CD4-positive, alpha-beta T cell treated with Interleukin-4 for 1 hour (primary cell): ENCODE measurements at places on chromosomes 7 and 10.
A peak's percentile ranks its signal among the peaks of the same experiment; 100 is the strongest.

DNA sequence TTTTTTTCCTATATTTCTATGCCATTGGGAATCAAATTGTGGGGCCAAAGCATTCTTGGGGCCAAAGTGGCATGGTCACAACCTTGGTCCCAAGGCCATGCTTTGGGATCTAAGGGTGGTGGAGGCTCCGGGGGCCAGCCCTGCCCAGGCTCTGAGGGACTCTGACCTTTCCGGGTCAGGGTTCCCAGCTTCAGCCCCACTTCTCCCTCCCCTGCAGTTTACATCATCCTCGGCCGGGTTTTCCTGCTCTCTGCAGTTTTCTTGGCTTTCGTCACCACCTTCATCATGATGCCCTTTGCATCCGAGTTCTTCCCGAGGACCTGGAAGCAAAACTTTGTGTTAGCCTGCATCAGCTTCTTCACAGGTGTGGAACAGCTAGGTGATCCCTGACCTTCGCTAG, 8.5 kb downstream of the TMEM225B start:
- DNase-seq: no peak

DNA sequence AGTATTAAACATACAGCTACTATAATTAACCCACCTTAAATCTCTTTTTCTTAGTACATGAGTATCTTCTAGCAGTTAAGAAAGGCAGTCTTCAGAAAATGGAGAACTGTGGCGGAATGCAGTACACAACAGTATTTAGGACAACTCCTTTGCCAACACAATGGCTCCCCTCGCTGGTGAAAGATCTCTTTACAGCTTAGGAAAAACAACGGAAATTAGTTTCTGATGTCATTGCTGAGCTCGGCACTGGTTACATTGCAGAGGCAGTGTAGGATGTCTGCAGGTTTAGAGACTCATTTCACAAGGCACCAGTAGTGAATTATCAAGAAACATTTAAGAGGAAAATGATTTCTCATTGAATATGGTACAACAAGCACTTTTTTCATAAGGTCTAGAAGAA, 43.4 kb downstream of the GLRX3 start:
- no peak for DNase-seq

- DNase-seq: no peak
Measured at GRCh38 chr10:10471758-10472157, 545.9 kb upstream of the CELF2 start.

- no peak for DNase-seq
Measured at GRCh38 chr10:33046792-33047191, 88.8 kb upstream of the ITGB1 start.

DNA sequence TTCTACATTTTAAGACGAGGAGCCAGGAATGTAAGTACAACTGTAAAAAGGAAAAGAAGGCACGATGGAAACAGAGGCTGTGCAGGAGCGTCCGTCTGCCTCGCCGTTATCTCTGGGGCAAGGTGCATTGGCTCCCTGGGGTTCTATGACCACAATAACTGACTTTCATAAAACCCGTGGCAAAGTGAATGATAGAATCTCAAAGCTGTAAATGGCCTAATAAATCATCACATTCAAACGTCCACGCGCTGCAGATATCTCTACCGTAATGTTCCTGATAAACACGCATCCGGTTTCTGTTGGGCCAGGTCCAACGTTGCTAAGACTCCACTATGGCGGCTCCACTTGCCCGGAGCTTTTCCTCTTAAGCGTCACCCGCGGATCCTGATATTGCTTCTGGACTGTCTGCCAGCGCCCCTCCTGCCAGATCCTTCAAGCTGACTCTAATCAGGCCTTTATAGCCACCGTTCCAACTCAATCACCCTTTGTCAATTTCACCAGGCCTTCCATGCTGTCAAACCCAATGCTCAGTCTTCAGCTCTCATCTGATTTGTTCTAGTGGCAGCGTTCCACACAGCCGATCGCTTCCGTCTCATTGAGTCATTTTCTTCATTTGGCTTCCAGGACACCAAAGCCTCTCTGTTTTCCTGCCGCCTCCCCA, 265.6 kb upstream of the FOXK1 start:
- DNase-seq: no peak

- DNase-seq: no peak
Measured at GRCh38 chr10:95588025-95588424, 26.9 kb upstream of the SORBS1 start.

- DNase-seq: no peak
Measured at GRCh38 chr7:30785786-30786185, 14.6 kb downstream of the MINDY4 start.

GRCh38 chr7:3282457-3282856, 18.6 kb upstream of the SDK1 start:
- no peak for DNase-seq

GRCh38 chr7:41566581-41566980, 136.3 kb downstream of the INHBA start:
- no peak for DNase-seq

DNA sequence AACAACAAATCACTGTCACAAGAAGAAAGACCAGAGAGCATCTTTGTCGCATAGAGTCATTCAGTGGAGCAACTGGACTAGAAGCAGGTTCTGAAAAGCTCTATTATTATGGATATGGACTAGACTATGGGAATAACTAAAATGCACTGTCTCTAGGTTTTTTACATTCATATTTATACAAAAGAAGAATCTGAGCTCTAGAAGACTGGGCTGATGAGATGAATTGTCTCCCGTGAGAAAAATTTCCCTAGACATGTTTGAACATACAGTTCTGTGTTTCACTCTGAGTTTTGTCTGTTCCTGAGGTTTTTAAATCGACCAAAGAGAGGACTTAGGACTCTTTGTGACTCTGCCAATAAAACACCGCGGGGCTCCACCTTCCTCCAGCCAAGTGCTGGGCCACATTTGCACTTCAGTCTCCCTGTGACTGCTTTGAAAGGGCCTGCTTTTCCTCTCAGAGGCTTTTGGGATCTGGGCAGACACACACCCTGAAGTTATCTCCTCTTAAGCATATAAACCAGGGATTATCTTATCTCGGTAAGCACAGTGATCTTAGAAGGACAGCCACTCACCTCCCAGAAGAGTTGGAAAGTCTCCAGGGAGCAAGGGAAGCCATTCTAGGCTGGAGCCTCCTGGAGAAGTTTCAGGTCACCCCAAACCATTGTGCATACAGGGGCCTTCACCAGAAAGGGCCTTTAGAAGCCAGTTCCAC, 101.0 kb upstream of the JCAD start:
- no peak for DNase-seq

- DNase-seq: no peak
Measured at GRCh38 chr10:90363799-90364483, 493.9 kb downstream of the HTR7 start.

GRCh38 chr10:60427709-60428386, 38.2 kb upstream of the ANK3 start:
- no peak for DNase-seq

GRCh38 chr10:78361031-78361430, 327.4 kb downstream of the RPS24 start:
- no peak for DNase-seq

DNA sequence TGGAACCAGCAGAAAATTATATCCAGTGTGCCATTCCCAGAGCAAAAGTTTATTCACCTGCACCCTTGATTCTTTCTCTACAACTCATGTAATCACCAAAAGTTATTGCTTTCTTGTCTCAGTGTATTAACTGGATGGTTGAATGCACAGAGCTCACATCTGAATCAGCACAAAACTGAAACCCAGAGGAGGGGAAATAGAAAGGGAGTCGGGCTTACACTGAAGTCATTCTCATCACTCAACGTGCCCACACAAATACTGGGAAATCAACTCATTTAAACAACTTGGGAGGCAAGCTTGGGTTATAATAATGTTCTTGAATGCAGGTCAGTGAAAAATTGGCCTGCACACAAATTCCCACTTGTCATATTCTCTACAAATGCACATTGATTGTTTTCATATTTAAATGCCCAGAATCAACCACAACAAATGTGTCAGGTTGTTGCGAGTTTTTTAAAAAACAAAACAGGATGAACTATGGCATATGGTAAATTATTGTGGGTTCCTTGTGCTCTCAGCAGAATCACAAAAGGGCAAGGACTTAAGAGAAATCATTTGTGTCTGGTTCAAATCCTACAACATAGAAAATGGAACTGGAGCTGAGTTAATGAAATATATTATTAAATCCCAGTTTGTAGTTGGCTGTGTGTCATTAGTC, 125.9 kb upstream of the NOBOX start:
- DNase-seq: no peak

- DNase-seq: no peak
Measured at GRCh38 chr7:3592401-3593134, 291.5 kb downstream of the SDK1 start.

GRCh38 chr10:83957168-83957947, 182.0 kb upstream of the GHITM start:
- DNase-seq: no peak

GRCh38 chr7:149666360-149666945, 106.9 kb downstream of the ZNF467 start:
- DNase-seq: no peak

DNA sequence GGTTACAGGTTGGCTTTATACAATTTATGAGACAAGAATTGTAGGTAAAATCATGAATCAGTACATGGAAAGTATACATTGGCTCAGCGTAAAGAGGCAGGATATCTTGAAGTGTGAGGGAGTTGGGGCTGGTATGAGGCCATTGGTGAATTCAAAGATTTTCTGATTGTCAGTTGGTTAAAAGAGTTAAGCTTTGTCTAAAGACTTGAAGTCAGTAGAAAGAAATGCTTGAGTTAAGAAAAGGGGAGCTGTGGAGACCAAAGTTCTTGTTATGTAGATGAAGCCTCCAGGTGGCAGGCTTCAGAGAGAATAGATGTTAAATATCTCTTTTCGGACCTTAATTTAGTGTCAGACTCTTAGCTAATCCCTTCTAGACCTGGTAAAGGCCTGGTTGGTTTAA, 341.0 kb downstream of the GALNT17 start:
- DNase-seq: no peak

DNA sequence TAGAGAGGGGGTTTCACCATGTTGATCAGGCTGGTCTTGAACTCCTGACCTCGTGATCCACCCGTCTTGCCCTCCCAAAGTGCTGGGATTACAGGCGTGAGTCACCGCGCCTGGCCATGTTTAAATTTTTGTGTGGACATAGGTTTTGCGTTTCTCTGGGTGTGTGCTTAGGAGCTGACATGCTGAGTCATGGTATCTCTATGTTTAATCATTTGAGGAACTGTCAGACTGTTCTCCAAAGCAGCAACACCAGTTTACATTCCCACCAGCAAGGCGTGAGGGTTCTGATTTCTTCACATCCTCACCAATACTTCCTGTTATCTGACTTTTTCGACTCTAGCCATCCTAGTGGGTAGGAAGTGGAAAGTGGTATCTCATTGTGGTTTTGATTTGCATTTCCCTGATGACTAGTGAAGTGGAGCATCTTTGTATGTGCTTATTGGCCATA, 153.7 kb downstream of the DNAJB6 start:
- DNase-seq: peak; percentile 65

DNA sequence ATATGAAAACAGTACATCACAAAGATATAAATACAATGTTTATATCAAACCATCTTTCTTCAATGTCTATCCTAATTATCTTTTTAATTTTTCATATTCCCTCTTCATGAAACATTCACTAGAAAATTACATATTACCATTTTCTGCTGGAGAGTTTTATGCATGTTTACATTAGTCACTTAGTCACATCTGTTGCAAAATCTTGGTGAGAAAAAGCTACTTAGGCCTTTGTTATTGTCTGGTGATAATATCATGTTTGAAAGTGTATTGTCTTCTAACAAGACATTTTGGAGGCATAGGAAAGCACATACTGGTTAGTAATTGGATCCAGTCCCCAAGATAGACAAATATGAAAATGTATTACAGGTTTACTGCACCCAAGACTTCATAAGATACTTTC, 163.6 kb downstream of the GNAI1 start:
- no peak for DNase-seq

DNA sequence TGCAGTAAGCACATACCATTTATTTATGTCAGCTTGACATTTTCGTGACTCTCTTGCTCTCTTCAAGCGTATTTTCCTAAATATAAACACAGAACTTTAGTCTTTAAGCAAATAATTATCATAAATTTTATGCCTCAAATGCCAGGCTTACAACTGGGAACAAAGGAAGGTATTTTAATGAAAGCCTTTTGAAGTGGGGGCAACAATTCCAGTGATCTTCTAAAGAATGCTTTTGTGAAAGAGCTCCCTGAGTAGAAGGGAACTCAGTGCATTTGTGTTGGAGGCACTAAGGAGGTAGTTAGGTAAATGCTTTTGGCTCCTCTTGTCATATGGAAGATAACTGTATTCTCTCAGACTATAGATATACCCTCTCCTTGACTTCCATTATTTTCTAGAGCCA, 104.9 kb downstream of the VPS50 start:
- no peak for DNase-seq

GRCh38 chr7:4302203-4302905, 379.7 kb upstream of the FOXK1 start:
- no peak for DNase-seq

- no peak for DNase-seq
Measured at GRCh38 chr10:131876508-131876907, 24.3 kb upstream of the PPP2R2D start.
